ENCODE measurements at places on chromosomes 7 and 10. TPM values are rescaled to one million over a fixed set of nuclear protein-coding genes. Genes with fewer than 3 reads are reported as not detected.

DNA sequence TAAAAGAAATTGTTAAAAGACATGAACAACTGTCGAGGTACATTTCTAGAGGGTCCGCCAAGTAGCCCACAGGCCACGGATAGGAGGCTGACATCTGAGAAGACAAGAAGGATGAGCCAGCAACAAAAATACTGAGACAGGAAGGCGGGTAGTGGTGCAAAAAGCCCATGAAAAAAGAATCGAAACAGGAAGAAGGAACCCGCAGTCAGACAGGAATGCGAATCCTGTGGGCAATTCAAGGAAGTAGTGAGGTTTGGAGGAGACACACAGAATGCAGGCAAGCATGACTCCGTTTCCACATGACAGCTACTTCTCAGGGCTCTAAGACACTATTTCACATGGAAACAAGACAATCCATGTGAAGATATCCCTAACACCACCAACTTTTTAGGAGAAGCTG, 125.2 kb downstream of the DOCK4 start:
- no peak for DNase-seq

- no peak for DNase-seq
Measured at GRCh38 chr10:11387044-11387443, 224.4 kb downstream of the USP6NL start.

The NKX1-2 gene
- polyA plus RNA-seq: not detected

The GDF10 gene
- polyA plus RNA-seq: 0.26 TPM
